Left ventricle myocardium superior (tissue), 1 donor: ENCODE measurements at places on chromosomes 12 and 14. TPM values are rescaled to one million over a fixed set of nuclear protein-coding genes. Genes with fewer than 3 reads are reported as not detected.

GRCh38 chr14:102554821-102555819, 37.3 kb upstream of the RCOR1 start:
- peak; percentile 57 for DNase-seq

DNA sequence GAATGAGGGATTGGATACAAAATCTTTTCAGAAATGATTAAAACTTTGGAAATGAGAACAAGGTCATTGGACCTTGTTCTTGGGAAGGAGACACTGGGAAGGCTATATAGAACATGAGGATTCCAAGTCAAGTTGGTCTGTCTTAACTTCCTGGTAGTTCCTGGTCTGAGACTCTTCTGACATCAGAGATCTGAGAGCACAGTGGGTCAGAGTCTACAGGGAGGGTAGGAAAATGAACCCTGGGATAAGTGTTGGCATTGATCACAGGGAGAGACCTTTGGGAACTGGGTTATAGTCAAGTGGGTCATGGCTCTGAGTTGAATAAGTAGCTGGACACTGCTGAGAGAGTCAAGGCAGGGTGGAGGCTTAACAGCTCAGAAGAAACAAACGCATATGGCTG, 17.3 kb upstream of the KCNA1 start:
- DNase-seq, result no peak

DNA sequence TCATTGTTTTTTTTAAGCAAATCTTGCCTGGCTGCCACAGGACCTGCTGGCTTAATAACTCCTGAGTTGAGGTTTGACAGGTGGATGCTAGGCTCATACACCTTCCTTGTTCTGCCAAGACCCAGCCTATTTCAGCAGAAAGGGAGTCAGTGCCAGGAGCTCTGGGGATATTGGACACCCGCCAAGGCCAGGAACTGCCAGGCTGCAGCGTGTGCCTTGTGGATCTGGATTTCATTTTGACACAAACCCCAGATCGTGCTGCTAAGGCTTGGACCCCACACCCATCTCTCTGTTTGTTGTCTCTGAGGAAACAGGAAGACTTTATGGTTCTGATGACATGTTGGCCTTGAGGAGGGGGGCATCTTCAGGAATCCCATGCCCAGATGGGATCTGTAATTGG, 44.4 kb upstream of the PRIMA1 start:
- peak; percentile 62 for DNase-seq

DNA sequence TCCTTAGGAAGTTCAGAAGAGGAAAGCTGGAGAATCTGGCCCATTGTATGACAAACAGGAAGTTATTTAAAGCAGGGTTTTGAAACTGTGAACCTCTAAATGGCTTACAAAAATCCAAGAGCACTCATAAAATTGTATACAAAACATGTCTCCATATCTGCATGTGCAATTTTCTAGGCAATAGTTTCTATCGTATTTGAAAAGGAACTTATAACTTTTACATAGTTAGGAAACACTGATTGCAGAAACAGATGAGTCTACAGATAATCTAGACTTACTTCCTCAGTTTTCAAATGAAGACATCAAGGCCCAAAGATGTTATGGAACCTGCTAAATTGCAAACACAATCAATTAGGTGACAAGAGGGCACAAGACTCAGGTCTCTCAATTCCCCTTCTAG, 53.3 kb upstream of the ETV6 start:
- no peak for DNase-seq

DNA sequence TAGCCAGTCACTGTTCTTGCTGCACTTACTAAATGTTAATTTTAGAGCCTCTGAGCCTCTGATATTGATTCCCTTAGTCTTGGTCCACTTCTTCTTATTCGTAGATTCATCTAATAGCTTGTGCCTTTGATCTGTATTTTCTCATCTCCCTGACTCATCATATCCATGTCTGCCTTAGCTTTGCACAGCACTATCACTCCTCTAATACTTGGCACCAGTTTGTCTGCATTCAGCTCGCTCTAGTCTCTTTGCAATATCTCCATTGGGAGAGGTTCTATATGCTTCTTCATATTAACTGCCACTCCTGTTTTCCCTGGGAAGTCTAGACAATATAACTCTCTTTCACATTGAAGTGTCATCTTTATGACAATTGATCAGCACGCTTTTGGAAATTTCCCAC, 68.5 kb upstream of the CSRP2 start:
- no peak for DNase-seq

DNA sequence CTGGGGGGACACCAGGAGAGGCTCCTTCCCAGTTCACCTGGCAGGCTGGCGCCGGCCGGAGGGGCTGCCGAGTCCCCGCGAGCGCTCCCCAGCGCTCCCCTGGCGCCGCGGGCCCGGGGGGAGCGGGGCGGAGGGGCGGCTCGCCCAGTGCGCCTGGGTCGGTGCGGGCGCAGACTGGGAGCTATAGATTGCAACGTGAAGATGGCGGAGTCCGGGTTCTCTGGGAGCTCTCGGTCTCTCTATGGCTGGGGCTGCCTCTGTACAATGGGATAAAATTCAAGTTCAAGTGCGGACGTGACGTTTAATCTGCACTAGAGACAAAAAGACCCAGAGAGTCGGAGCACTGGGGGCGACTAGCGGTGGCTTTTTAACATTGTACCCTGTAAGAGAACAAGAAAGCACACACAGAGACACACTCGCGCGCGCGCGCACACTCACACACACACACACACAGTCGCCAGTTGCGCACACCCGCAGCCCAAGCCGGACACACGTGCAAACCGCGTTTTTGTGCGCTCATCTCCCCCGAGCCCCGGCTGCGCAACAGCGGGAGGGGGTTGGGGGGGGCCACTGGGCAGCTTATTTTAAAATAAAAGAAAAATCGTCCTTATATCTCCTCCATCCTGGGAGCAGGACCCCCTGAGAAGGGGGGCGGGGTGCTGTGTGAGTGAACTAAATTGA, at the start of gene BCL11B:
TSS of gene BCL11B (minus strand) at position 247 of the 681 bp plus-strand sequence. CDS start 979 bp downstream, outside the sequence.
- DNase-seq, result peak; percentile 63

- no peak for DNase-seq
Observed at GRCh38 chr14:31229009-31229408, 21.4 kb upstream of the HECTD1 start.

DNA sequence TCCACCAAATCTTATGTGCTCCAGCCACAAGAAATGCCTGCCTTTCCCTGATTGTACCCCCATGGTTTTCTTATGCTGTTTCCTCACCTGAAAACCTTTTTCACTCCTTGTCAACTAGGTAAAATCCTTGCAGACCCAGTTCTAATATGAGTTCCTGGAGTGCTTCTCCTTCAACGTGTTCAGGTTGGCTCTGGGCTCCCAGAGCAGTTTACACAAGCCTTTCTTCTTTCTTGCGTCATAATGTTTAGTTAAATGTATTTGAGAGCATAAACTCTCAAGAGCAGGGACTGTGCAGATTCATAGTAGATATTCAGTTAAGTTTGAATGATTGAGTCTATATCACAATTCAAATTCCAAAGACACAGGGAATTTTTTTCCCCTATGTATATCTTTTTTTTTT, 484.8 kb upstream of the CCDC196 start:
- no peak for DNase-seq

DNA sequence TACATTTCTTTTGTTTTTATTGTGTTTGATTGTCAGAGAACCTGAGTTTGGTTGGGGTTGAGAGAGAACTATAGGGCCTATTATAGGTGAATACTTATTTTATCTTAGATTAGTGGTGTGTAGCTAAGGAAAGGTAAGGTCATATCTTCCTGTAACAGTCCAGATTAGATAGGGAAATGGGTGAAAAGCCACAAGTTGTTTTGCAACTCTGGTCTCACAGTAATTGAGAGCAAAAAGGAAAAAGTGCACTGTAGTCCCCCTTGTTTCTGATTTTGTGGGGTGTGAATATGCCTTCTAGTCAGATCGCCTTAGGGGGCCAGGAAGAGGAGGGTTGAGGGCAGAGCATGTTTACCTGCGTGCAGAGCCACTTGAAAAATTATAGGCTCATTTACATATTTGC, 8.9 kb downstream of the MSRB3 start:
- DNase-seq, result no peak

DNA sequence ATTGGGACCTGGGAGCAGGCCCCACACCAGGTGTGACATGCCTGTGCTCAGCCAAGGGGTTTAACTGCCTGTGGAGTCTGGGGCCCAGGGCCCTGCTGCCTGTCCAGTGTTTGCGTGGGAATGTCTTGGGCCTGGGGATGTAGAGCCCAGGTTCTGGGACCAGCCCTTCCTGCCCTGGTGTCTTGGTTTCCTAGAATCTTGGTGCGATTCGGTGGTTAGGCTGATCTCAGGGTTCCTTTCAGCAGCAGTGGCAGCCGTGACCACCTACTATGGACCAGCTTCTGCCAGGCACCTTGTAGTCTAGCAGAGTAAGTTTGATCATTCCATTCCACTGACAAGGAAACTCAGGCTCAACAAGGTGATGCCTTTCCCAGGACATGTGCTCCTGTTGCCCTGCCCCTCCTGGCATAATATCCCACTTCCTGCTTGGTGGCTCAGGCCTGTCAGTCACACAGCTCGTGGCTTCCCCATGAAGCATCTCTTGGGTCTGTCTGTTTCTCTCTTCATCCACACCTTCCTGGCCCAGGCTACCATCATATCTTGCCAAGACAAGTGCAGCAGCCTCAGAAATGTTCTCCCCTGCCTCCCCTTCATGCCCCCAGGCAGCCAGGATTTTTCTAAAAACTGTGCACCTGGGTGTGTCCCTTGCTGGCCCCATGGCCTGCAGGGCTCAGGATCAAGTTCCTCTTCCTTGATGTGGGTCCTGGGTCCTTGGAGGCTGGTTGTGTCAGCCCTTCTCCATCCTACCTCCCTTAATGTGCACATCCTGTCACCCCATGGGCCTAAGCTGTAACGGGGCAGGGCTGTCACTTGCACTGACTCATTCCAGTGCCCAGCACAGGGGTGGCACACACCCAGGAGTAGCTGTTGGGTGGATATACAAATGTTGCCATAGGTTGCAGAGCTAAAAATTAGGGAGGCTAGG, 101.6 kb downstream of the SLC25A47 start:
- DNase-seq, result no peak

DNA sequence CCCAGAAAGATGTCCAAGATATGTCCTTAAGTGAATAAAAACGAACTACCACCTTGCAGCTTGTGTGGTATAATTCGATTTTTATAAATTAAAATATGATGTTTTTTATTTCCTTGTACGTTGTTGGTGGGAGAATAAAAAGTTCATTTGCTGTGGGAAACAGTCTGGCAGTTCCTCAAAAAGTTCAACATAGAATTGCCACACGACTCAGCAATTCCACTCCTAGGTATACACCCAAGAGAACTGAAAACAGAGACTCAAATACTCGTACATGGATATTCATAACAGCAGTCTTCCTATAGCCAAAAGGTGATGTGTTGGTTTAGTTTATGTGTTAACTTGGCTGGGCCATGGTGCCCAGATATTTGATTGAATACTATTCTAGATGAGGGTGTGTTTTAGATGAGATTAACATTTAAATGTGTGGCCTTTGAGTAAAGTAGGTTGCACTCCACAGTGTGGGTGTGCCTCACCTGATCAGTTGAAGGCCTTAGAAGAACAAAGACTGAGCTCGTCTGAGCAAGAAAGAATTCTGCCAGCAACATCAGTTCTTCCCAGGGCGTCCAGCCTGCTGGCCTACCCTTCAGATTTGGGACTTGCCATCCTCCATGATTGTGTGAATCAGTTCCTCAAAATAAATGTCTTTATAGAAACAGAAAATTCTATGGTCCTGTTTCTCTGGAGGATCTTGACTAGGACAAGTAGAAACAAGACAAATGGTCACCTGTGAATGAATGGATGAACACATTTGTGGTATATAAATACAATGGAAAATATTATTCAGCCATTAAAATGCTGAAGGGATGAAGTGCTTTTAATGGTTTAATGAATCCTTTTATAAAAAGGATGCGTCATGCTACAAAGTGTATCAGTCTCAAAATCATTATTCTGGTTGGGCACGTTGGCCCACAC, 5.1 kb upstream of the DENR start:
- DNase-seq, result no peak

DNA sequence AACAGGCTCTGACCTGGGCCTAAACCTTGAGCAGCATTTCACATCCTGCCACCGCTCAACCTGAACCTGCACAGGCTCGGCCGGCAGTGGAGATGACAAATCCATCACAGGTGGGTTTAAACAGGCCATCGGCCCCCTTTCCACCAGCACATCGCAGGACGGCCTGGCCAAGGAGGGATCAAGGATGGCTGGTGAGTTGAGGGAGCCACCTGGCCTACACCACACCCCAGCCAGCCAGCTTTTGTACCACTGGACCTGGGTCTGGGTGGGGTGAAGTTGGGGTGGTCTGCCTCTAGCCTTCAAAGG, 14.2 kb downstream of the MMAB start:
- DNase-seq, result no peak

DNA sequence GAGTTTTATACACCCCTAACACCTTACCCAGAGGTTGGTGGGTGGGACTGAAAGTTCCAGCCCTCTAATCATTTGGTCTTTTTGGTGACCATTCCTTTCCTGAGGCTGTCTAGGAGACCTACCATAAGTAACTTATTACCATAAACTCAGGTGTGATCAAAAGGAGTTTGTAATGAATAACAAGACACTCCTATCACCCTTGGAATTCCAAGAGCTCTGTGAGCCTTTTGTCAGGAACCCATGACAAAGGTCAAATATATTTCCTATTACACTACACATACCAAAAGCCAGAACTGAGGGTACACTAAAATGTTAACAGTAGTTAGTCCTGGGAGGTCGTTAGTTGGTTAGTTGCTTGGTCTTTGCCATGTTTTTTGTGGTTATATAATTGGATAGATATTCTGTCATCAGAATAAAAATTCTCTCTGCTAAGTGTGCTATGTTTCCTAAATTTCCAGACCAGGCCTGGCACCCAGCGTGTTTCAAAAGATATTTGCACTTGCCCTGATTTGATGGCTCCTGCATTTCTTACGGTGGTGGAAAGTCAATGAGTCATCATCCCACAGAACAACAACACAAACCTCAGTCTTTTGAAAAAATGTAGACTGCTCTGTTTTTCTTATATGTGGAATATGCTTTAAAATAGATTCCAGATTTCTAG, 27.0 kb upstream of the AKAP5 start:
- no peak for DNase-seq

GRCh38 chr12:62267026-62267425, 6.8 kb downstream of the USP15 start:
- no peak for DNase-seq

DNA sequence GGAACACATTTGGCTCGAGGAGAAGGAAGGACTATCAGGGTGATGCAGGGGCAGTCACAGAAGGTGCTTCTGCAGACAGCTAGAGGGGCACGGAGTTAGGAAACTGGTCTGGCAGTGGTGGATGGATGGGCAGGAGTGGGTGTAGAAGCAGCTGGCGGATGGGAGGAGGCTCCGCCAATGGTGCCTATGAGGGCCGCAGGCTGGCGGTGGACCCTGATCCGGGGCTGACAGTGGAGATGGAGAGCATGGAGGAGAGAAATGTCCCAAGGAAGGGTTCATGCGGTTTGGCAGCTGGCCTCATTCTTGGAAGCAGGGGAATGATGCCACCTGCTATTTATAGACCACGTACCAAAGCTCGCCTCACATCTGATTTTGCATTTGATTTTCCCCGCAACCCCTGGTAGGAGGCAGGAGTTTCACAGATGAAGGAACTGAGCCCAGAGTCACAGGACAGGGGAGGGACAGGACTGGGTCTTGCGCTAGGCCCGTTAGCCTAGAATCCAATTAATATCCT, 237.1 kb downstream of the FOXN3 start:
- DNase-seq, result no peak

GRCh38 chr12:71804505-71804904, 35.1 kb upstream of the TBC1D15 start:
- no peak for DNase-seq

MEG3 gene
- 20.6 TPM for total RNA-seq

PMCH gene
- not detected for total RNA-seq

TM7SF3 gene
- total RNA-seq, result 27.3 TPM

PTGER2 gene
- total RNA-seq, result 0.47 TPM
